ENCODE measurements at places on chromosomes 16 and 17.

GRCh38 chr17:42518755-42519545 lies 17.1 kb upstream of the NAGLU start:
- DNase-seq: no peak

GRCh38 chr17:56926704-56927103 lies 12.9 kb upstream of the TRIM25 start:
- no peak for DNase-seq

DNA sequence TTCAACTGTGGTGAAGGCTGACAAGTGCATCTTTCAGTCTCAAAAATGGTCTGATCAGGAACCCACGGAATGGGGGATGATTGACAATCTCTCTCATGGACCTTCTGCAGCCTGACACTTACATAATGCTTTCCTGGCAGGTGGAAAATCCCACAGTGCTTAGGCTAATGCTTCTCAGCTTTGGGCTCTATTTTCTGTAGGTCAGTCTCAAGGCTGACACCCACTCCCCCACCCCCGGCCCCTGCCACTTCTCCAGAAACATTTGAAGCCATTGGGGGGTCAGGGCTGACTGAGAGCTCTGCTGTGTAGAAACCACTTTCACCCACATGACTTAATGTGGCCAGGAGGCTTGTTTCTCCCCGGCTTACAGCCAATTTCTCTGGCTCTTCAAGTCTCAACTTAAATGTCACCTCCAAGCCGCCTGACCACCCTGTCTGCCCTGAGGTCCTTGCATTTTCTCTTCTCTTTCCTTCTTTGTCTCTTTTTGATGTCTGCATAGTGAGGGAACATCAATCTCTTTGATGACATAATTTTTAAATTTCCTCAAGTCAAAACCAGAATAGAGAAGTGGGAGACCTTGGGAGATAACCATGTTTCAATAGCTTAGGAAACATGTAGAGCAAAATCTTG lies 16.7 kb upstream of the IRF8 start:
- no peak for DNase-seq

DNA sequence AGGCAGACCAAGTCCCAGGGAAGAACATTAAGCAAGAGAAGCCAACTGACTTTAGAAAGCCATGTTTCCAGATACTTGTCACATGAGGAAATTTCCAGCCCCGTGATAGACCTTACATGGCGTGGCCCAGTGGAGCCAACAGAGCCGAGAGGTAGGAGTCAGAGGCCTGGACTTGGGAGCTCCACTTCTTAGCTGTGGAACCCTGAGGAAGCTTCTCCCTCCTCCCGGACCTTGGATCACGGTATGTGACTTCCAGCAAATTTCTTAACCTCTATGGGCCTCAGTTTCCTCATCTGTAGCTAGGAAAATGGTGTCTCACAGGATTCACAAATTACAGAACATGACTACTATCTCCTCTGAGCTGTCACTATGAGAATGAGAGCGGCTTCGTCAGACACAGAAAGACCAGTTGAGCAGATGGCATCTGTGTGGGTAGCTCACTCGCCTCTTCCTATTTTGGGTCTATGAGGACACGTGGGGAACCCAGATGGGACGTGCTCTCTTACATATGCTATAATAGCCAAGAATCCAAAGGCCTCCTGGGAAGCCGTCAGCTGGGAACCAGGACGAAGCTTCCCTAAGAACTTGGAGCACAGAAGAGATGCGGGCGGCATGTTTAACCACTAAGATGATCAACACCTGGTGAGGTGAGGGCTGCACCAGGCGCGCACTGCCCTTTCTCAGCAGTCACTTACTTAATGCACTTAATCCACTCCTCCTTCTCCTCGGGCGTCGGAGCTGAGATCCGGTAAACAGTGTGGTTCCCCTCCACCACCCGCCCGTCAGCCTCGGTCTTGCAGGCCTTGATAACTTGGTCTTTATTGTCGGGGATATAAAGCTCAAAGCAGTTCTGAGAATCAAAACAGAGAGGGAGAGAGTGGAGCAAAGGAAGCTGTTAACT lies 102.3 kb downstream of the CYTH1 start:
- DNase-seq: no peak

- no peak for DNase-seq
Observed at GRCh38 chr16:77603656-77604055, 118.7 kb upstream of the NUDT7 start.

DNA sequence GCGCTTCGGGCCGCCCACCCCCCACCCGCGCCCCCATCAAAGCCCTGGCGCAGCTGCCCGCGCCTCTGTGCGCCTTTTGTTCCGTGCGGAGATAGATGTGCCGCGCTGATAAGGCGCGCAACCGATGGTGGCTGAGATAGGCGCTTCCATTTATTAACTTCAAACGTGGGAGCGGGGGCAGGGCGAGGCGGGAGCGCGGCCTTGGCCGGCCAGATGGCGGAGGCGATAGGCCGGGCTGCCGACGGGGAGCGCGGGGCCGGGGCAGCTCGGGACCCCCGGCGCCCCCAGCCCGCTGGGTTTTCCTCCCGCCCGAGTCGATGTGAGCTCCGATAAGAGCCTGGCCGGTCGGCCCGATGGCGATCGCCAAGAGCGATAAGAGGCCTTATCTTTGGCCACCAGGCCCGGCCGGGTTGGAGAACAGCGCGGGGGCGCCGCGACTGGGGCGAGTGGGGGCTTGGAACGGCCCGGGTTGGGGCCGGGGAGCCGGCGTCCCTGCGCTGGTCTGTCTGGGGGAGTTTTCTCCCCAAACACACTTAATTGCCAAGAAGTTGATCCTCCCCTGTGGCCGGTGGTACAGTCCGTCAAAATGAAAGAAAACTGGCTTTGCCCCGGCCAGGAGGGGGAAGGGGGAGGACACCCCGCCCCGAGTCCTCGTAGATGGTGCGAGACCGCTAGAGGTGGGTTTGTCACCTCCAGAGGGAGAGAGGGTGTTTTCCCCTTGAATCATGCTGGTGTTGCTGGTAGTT lies 2.7 kb downstream of the ZFPM1 start:
- DNase-seq: peak; percentile 56

GRCh38 chr16:83115491-83116232 lies 488.9 kb downstream of the CDH13 start:
- DNase-seq: no peak

- no peak for DNase-seq
Observed at GRCh38 chr16:12673466-12673865, 130.2 kb downstream of the CPPED1 start.

GRCh38 chr17:27862004-27862403 lies 31.2 kb downstream of the LYRM9 start:
- no peak for DNase-seq

GRCh38 chr16:239948-240277 lies 5.3 kb downstream of the FAM234A start:
- no peak for DNase-seq

GRCh38 chr17:17269926-17270773 lies 10.9 kb downstream of the COPS3 start:
- DNase-seq: no peak

All from stimulated activated CD8-positive, alpha-beta memory T cell treated with anti-CD3 and anti-CD28 coated beads, Interleukin-12 subunit alpha, Interleukin-12 subunit beta, amount 100 ng/mL, for 1 hour (primary cell).